A549 treated with dexamethasone at 1 μM for 4 hours (cell line): ENCODE measurements at places on chromosomes 13 and 19. TPM values are rescaled to one million over a fixed set of nuclear protein-coding genes. Genes with fewer than 3 reads are reported as not detected.

Gene GTF2F1
- total RNA-seq, result 56.6 to 64.0 TPM (median 60.6 TPM) in 5 replicates

Gene ZFP36
- 195 to 324 TPM (median 282 TPM) in 5 replicates for total RNA-seq

Gene CERS1
- total RNA-seq, result 4.8 to 5.6 TPM (median 5.0 TPM) in 5 replicates

Gene IZUMO2
- total RNA-seq, result not detected in 5 replicates

Gene SIGLEC8
- not detected in 5 replicates for total RNA-seq

Gene ZNF556
- 0.01 to 0.19 TPM (median 0.04 TPM) in 5 replicates for total RNA-seq

Gene RDH13
- 15.4 to 23.5 TPM (median 22.0 TPM) in 5 replicates for total RNA-seq

Gene MBD3L2
- total RNA-seq, result not detected in 5 replicates

Gene CEACAM8
- total RNA-seq, result not detected in 5 replicates

Gene SBSN
- total RNA-seq, result 2.9 to 4.4 TPM (median 3.9 TPM) in 5 replicates
